ENCODE measurements at places on chromosomes 16 and 17.

DNA sequence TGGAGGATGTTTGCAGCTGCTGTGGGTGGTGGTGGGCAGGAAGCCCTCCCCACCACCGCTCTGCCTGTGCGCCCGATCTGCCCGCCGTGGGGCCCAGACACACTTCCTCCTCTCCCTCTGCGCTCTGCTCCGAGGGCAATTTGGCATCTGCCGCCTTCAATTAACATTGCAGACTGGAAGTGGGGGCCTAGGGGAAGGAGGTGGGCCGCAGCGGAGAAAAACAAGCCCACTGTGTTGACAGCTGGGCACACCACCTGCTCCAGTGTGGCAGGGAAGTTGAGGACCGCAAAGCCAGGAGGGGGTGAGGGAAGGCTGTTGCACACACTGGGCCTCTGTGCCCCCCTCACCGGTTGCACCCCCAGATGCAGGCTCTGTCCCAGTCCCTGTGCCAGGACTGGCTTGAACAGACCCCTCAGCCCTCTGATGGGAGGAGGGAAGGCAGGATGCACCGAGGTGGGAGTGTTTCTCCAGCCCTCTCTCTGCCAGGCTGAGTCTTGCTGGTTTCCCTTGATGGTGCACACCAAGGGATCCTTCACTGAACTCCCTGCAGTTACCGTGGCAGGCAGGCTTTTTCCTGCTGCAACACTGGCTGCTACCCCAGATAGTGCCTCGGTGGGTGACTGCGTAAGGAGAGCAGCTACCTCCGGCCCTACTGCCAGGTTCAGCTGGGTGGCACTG, 72.8 kb upstream of the MED9 start:
- DNase-seq, result peak; percentile 28

GRCh38 chr17:42797067-42798007, 1.2 kb downstream of the COA3 start:
- no peak for DNase-seq

DNA sequence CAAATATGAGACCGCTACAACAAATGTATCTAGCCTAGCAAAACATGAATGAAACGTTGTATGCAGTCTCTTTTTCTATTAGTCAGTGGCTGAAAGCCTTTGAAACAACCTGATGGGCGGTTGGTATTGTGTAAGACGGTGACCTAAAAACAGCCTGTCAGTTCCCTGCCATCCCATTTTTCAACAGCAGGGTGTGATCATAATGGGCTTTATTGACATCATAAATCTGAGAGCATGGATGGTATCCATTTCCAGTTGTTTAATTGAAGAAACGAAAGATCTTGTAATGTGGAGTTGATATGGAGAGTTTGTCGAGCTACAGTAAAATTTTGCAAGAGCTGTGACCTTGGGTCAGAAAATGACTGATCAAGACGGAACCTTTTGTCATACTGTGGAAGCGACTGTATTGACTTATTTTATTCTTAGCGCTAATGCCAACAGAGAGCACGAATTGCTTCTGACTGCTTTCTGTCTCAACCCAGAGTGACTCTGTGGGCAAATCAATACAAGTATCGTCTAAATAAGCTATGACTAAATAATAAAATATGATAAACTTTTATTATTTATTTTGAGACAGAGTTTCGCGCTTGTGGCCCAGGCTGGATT, 12.3 kb upstream of the MEIOB start:
- no peak for DNase-seq

- no peak for DNase-seq
Observed at GRCh38 chr16:15855704-15856003, 1.2 kb downstream of the MYH11 start.

DNA sequence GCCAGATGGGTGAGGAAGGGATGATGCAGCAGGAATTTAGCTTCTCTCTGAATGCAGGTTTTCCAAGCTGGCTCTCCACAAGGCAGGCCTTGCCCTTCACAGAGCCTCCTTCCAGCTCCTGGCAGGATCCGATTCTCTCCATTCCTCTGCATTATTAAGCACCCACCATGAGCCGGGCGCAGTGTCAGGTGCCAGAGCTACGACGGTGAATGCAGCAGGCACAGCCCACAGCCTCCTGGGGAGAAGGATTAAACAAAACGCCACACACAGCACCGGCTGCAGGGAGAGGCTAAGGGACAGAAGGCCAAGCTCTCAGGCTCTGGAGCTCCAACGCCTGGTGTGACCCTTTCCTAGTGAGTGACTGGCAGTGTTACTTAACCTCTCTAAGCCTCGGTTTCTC, 7.1 kb upstream of the MT2A start:
- no peak for DNase-seq

- DNase-seq, result no peak
Observed at GRCh38 chr16:62190426-62190825, 154.2 kb upstream of the CDH8 start.

- DNase-seq, result no peak
Observed at GRCh38 chr17:9615486-9615885, 29.8 kb upstream of the USP43 start.

DNA sequence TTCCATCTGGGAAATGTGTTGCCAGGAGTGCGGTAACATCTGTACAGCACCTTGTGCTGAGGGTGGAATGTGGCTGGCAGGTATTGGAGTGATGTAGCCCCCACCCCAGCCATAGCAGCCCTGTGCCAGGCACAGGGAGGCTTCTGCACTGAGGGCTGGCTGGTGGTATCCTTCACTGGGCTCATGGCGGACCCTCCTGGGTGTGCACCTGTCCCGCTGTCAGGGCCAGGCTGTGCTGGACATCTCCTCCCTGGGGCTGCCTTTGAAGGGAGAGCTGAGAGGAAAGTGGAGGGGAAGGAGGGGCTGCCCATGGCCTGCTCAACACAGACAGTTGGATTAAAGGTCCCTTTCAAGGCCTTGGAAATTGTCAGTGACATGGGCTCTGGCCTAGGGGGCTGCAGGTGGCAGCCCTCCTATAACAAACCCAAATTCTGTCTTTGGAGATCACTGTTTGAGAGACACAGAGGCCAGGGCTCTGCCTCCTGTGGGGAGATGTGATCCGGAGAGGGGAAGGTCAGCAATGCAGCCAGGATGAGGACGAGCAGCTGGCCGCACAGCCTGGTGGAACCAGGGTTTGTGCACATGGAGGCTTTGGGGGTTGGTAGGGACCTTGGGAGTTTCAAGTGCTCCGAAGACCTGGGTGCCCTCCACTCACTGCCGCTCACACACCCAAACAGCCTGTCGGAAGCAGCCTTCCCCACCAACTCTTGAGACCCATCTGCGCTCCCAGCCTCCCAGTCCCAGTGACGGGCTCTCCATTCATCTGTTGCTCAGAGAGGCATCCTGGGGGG, 22.8 kb downstream of the NKD1 start:
- DNase-seq, result no peak

- no peak for DNase-seq
Observed at GRCh38 chr17:75069783-75070182, 18.0 kb upstream of the SLC16A5 start.

- DNase-seq, result no peak
Observed at GRCh38 chr16:2238150-2238837, 2.0 kb downstream of the DNASE1L2 start.

DNA sequence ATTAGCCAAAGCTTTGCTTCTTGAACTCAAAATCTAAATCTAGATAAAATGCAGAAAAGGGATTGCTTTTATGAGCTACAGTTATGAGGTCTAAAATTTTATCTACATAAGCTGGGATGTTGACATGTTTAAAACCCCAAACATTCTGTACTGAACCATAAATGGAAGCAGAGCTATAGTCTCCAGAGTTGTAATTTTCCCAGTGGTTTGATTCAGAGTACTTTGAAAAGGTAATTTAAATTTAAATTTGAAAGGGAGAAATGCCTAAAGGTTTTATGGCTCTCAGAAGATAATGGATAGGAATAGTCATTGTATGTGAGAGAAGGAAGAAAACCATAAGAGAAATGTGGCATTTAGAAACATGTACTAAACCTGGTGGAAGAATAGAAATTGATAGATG, 163.2 kb downstream of the PPM1E start:
- DNase-seq, result no peak

DNA sequence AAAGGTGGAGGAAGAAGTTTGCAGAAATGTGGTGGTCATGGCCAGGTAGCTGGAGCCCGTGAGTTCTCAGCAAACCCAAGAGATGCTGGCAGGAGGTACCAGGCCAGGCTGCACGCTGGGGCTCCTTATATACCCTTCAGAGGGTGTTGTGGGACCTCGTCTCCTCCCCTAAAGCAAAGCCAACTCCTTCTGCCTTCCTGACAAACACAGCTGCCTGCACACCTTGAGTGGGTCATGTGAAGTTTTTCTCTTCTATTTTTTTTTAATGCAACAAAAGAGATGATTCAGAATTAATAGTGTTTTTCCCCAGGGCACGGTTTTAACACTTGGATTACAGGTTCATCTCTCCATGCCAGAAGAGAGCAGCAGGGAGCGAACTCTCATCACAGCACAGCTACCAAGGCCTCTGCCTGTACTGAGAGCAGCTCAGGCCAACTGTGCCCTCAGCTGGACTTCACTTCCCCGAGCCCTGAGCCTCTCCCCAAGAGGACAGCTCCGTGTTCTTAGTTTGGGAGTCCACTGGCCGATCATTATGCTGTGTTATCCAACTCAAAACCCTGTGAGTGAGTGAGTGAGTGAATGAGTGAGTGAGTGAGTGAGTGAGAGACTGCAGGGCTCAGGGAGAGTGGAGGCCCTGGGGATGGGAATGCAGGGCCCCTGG, at the start of gene KRT15:
KRT15 (minus strand) TSS at position 102 of the 661 bp plus-strand sequence; CDS start at position 39, 63 bp downstream.
- DNase-seq, result no peak

- no peak for DNase-seq
Observed at GRCh38 chr17:18937981-18938691, 13.8 kb upstream of the SLC5A10 start.

- no peak for DNase-seq
Observed at GRCh38 chr17:58273453-58274104, 7.2 kb downstream of the MPO start.

DNA sequence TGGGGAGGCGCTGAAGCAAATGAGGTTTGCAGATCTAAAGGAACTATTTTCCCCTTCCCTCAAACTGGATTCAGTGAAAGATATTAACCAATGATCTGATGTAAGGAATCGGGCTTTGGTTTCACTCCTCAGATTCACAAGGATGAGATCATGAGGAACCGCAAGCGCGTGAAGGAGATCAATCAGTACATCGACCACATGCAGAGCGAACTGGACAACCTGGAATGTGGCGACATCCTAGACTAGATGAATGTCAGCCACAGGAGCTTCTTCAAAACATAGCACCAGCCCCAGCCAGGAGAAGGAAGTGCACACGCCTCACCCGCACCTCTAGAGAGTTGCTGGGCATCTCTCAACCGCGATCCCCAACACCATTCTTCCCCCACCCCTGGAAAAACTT, 22.5 kb downstream of the ATPAF2 start:
- DNase-seq, result no peak

- DNase-seq, result no peak
Observed at GRCh38 chr17:74177018-74177450, 26.4 kb upstream of the RPL38 start.

DNA sequence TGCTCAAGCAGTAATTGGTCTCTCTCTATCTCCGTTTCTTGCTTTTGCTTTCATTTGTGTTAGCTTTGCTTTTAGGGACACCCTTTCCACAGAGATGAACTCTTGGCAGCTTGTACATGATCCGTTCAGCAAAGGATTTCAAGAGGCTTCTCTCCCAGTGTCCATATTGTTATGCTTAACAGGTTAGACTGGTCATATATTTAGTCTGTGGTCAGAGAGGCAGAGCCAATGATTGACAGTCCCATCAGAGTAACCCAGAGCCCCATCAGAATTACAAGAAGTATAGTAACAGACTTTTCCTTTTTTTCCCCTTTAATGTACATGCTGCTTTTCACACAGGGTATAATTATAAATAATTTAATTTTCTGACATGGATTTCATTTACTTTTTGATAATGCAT, 34.4 kb downstream of the GDPD1 start:
- no peak for DNase-seq

DNA sequence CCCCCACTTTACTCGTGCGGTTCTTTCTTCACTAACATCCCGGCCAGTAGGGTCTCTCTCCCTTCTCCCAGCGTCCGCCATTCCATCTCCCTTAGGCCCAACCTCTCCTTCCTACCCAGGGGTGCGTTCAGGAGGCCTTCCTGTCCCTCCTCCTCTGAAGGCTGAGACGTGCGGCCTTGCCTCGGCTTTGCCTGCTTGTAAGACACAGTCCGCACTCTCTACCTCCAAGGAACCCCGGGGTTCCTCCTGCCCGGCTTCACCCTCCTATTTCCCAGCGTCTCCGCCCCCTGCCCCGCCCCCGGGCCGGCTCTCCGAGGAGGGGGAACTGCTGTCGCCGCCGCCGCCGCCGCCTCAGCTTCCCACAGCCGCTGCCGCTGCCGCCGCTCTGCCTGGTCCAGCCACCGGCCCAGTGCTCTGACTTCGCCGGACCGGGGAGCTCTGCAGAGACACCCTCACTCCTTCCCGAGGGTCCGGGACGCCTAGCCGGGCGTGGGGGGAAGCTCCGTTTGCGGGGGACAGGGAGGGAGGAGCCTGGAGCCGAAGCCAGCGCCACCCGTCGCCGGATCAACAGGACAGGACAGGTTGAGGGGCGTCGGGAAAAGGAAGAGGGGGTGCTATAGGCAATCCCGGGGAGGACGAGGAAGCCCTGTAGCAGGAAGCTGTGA, 1.2 kb upstream of the FGF11 start:
- peak; percentile 27 for DNase-seq

- DNase-seq, result no peak
Observed at GRCh38 chr17:76039121-76039520, 12.0 kb upstream of the EVPL start.

GRCh38 chr17:40028595-40028994, 13.4 kb downstream of the CSF3 start:
- no peak for DNase-seq

DNA sequence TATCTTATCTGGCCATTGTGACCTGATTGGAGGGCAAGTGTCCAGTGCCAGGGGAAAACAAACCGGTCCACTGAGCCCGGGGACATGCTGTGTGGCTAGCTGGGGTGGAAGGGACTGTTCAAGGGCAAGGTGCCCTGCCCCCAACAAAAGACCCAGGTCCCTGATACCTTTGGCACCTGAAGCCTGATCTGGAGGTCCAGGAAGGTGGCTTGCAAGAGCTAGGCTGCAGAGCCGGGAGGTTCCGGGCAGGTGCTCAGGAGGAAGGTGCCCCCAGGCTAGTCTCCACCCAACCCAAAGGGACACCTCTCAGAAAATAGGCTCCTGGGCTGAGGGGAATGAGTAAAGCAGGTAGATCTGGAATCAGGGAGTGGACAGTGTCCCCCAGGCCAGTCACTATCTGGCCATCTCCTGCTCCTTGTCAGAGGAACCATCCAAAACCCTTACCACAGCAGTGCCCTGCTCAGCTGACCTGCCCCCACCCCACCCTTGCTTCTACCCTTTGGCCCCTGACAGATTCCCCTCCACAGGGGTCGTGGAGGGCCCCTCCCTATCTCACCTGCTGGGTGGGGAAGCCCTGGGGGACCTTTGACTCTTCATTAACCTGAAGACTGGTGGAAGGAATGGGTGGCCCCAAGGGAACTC, 6.2 kb downstream of the NAT9 start:
- no peak for DNase-seq

DNA sequence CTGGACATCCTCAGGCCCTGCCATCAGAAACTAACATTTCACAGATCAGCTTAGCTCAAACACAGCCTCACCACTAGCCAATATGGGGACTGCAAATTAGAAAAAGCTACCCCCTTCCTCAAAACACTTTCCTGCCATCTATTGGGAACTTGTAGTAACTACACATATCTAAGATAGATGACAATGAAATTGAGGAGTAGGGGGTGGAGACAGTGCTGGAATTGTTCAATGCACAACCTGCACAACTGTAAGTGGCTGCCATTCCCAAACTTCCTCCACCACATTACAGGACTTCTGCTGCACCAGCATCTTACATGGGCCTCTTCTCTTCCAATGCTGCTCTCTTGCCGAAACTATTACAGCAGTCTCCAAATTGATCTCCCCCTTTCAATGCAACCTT, 21.9 kb downstream of the AIPL1 start:
- DNase-seq, result no peak
